ENCODE measurements at places on chromosomes 11 and 22.
A peak's percentile ranks its signal among the peaks of the same experiment; 100 is the strongest.

DNA sequence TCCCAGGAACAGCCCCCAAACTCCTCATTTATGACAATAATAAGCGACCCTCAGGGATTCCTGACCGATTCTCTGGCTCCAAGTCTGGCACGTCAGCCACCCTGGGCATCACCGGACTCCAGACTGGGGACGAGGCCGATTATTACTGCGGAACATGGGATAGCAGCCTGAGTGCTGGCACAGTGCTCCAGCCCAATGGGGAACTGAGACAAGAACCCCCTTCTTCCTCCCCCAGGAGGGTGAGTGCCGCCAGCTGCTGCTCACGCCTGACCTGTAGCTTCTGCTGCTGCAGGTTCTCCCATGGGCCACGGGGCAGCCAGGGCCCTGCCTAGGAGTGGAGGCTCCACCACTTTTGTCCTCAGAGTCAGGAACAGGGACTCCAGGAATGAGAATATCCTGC is 78.2 kb downstream of the VPREB1 start:
- no peak for DNase-seq

DNA sequence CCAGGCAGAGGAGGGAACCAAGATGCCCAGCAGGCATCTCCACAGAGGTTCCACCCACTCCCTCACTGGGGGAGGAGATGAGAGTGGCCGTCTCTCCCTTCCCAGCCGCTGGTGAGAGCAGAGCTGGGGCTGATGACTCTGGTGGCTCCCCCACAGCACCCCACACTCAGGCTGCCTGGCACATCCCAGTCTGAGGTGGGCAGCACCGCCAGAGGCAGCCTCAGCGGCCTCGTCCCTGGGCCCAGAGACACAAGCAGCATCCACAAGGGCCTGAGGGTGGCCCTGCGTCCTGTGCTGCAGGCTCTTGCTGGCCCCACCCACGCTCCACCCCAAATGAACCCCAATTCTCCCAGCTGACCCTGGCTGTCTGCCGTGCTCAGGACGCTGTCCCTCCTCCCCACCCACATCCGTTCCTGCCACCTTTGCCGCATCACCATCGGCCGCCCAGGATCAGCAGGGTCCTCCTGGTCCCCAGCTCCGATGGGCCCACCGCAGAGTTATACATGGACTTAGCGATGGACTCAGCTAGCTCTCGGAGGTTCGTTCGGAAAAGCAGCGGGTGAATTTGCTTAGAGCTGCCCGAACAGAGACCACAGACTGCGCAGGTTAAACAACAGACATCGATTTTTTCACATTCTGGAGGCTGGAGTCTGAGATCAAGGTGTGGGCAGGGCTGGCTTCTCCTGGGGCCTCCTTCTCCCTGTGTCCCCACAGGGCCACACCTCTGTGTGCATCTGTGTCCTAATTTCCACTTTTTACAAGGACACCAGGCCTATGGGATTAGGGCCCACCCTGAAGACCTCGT is 20.2 kb upstream of the CTSD start:
- no peak for DNase-seq

GRCh38 chr11:32894149-32894827 is 1.7 kb downstream of the QSER1 start:
- peak; percentile 4 for DNase-seq

- DNase-seq: no peak
Observed at GRCh38 chr11:61057615-61058014, 44.7 kb upstream of the CD5 start.

DNA sequence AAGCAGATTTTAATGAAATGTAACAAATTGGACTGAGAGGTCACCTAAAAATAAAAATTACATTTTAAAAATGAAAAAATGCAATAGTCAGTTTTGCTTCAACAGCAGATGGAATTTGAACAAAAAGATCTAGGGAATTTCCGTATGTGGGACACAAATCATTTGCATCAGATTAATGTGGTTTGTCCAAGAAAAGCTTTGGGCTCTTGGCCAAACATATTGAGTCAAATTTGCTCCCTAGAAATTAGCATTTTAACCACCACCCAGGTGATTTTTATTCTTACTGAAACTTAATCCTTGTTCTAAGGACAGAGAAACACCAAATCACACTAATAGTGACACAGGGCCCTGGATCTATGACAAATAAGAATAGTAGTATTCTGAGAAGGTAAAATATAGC is 1477.8 kb downstream of the FAM181B start:
- no peak for DNase-seq

GRCh38 chr11:45481026-45481425 is 184.4 kb downstream of the CHST1 start:
- no peak for DNase-seq

DNA sequence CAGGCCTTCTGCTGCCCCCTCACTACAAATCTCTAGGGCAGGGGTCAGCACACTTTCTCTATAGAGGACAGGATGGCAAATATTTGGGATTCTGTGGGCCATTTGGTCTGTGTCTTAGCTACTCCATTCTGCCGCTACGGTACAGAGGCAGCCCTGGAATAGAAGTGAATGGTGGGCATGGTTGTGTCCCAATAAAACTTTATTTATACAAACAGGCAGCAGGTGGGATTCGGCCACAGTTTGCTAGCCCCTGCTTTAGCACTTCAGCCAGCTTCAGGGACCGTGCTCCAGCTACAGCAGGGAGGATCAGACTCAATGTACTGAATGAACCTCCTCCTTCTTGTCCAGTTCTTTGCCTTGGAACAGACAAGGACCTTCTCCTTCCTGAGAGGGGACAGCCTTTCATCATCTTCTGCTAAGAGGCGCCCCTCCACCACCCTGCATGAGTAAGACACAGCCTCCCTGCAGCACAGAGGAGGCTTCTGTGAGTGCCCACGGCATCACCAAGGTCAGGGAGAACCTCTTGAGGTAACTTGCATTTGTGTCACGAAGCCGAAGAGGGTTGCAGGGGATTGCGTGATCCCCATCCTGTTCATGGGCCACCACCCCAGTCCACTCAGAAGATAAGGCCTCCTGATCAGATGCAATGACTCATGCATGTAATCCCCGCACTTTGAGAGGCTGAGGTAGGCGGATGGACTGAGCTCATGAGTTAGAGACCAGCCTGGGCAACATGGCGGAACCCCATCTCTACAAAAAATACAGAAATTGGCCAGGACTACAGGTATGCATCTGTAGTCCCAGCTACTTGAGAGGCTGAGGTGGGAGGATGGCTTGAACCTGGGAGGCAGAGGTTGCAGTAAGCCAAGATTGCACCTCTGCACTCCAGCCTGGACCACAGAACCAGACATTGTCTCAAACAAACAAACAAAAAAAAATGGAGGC is 4.6 kb downstream of the C11orf24 start:
- no peak for DNase-seq

DNA sequence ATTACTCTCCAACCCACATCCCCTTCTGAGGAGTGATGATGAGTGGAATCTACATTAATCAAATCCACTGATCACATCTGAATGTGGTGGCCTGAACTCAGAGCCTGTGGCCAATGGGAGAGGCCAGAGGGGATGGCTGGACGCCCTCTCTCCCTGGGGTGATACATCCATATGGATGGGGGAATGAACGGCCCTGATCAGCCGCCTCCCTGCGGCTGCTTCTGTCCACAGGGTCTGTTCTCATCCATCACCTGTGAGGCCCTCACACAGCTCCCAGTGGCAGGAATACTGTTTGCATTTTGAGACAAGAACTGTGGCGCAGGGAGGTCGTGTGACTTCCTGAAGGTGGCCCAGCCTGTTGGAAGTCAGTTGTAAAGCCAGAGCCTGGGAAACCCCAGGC is 78.3 kb upstream of the SHISAL1 start:
- no peak for DNase-seq

DNA sequence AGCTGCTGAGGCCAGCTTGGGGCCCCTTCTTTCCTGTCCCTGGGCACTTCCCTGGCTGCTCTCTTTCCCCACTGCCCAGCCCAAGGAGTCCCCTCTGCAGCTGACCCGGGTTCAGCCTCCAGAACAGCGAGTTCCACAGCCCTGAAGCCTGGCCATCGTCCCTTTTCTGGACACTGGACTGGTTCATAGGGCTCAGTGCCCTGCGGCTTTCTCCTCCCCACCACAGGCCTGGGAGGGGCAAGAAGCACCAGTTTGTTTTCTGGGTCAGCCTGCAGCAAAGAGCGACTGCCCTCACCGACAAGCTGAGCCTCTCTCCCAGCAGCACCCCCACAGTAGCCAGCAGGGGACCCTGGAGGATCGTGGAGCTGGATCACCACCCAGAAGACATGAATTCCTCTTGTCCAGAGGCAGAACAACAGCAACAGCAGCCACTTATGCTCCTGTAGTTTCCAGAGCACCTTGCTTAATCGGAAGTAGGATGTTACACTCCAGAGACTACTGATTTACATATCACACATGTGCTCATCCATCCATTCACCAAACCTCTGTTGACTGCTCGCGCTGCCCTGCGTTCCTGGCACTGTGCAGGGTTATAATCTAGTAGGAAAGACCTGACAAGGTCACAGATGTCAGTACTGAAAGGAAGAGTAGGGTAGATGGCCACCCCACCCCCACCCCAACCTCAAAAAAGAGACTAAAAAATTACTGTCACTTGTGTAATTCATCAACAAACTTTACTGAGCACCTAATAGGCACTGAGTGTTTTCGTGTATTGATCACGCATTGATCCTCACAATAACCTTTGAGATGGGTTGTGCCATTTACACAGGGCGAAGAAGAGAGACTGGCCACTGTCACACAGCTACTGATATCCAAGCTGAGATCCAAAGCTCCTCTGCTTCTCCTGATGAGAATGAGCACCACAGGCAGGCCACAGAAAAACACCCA is 13.0 kb upstream of the CXCR5 start:
- no peak for DNase-seq

- DNase-seq: no peak
Observed at GRCh38 chr11:110373051-110373702, 56.6 kb upstream of the FDX1 start.

GRCh38 chr11:35946766-35947165 is 2.9 kb downstream of the LDLRAD3 start:
- no peak for DNase-seq

GRCh38 chr22:31210556-31211421 is 1.3 kb upstream of the LIMK2 start:
- DNase-seq: no peak

- no peak for DNase-seq
Observed at GRCh38 chr11:39817241-39817640, 1642.2 kb downstream of the LRRC4C start.

GRCh38 chr22:43893266-43893665 is 1.5 kb upstream of the PNPLA5 start:
- DNase-seq: no peak

- no peak for DNase-seq
Observed at GRCh38 chr11:36057379-36058042, 113.6 kb downstream of the LDLRAD3 start.

DNA sequence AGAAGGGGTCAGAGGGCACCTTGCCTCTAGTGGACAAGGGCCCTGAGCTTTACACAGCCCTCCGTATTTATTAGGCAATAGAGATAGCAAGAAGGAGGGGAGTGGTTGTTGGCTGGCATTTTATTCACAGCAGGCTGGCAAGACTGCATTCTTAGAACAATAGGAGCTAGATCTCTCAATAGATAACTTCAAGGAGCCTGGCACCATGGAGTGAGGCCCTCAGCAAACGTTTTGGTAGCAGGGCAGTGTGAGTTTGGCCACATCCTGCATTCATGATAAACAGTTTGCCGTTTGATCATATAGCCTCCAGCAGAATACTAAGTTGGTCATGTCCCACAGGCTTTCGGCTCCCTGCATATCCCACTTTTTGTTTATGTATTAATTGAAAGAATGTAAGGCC is 31.6 kb downstream of the OR10A6 start:
- no peak for DNase-seq

- no peak for DNase-seq
Observed at GRCh38 chr11:63020671-63021291, 5.1 kb upstream of the SLC22A8 start.

DNA sequence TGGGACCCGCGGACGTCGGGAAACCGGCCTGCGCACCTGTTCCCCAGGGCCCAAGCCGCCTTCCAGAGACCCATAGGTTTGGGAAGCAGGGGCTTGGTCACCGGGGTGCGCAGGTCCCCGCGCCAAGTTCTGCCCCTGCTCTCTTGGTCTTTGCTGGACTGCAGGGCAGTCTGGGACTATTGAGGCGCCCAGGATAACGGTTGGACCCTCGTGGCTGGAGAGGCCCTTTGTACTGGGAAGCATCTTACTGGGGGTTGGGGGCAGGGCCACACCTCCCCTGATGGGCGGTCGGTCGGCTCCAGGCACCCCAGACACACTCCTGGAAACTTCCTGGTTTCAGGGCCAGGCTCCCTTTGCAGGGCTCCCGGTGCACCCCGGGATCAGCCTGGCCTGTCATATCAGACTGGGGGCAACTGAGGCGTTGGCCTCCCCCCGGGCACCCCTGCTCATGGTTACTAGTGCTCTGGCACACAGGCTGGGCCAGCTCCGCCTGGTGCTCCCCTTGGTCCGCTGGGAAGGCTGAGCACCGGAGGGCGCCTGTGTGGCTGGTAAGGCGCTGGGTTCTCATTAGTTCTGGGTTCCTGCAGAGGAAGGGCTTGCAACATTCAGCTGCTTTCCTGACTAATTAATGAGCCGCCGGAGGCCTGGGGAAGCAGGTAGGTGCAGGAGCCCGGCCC is 1250.5 kb downstream of the BRD1 start:
- no peak for DNase-seq

GRCh38 chr11:69912911-69913451 is 93.8 kb upstream of the FGF3 start:
- no peak for DNase-seq

GRCh38 chr11:73521621-73522020 is 76.3 kb downstream of the FAM168A start:
- DNase-seq: no peak

- DNase-seq: no peak
Observed at GRCh38 chr11:117222991-117223740, 8.7 kb downstream of the PCSK7 start.

DNA sequence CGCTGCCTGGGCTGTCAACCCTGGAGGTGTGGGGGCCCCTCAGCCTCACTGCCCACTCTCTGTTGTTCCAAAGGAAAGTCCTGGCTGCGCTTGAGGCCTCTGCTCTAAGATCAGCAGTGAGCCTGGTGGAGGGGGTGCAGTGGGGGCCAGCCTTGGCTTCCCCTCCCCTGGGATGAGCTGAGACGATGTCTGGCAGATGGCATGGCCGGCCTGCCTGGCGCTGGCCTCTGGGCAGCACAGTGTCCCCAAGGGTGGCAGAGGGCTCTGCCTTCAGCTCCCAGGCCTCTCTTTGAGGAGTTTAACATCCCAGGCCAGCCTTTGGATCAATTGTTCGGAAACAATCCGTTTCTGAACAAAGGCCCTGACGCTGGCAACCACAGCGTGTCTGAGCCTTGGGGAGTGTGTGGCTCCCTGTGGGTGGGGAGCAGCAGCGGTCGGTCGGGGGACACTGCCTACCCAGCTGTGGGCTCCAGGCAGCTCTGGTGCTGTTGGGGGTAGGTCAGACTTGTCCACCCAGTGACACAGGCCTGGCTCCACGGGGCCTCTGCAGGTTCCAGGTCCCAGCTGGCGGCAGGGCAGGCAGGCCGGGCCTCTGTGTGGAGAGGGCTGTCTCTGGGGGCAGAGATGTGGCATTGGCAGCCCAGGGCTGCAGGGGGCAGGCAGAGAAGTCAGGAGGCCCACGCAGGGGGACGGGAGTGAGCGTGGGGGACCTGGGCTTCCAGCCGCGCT is 12.1 kb downstream of the TSPAN4 start:
- no peak for DNase-seq

GRCh38 chr22:38016182-38017151 is 32.1 kb upstream of the SOX10 start:
- DNase-seq: no peak
